ENCODE measurements at places on chromosomes 2 and 18. TPM values are rescaled to one million over a fixed set of nuclear protein-coding genes. Genes with fewer than 3 reads are reported as not detected.

Gene SPR
- 57.6 TPM for polyA plus RNA-seq

Gene PTPRM
- 20.6 TPM for polyA plus RNA-seq

Gene CBLN2
- polyA plus RNA-seq: 0.04 TPM

Gene ABHD1
- 1.4 TPM for polyA plus RNA-seq

Gene IL1F10
- polyA plus RNA-seq: not detected

Gene HOXD11
- not detected for polyA plus RNA-seq

Gene ITGB6
- 2.0 TPM for polyA plus RNA-seq

Gene HTR2B
- polyA plus RNA-seq: 0.12 TPM

Gene RRM2
- polyA plus RNA-seq: 0.45 TPM

Gene SULT1C4
- 3.3 TPM for polyA plus RNA-seq

Gene ONECUT2
- polyA plus RNA-seq: 0.09 TPM

Gene NPHP1
- polyA plus RNA-seq: 1.9 TPM

Gene SMYD1
- polyA plus RNA-seq: not detected

Gene ALPP
- polyA plus RNA-seq: not detected

Gene C2orf92
- 3.7 TPM for polyA plus RNA-seq

Gene PROM2
- polyA plus RNA-seq: 3.0 TPM

Gene EFR3B
- 0.49 TPM for polyA plus RNA-seq

Gene CIAO1
- polyA plus RNA-seq: 34.1 TPM

Gene LRATD1
- 0.54 TPM for polyA plus RNA-seq

Gene ADCYAP1
- 0.83 TPM for polyA plus RNA-seq

Gene RAB27B
- 1.0 TPM for polyA plus RNA-seq

Gene ECEL1
- polyA plus RNA-seq: 0.56 TPM

Gene SLC38A11
- 2.9 TPM for polyA plus RNA-seq

Data from adipose tissue (tissue), 3 donors.